Activated gamma-delta T cell treated with anti-CD3 and anti-CD28 coated beads, Interleukin-2, amount 50 U/mL, for 16 hours (primary cell): ENCODE measurements at places on chromosomes 4 and X.
A peak's percentile ranks its signal among the peaks of the same experiment; 100 is the strongest.

DNA sequence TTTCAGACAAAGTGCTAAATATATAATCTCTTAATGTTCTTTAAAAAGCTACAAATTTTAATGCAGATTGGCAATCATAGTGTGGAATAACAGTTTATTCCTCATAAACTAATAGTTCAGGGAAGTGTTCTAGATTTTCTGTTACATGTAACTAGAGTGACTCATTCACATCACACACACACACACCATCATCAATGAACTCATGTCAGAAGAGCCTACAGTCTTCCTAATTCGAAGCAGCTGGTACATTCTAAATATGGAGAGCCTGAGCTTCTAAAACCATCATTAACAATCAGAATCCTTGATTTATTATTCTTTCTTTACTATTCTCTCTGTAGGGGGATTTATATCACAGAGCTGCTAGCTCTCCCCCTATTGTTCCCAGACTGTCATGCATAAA is 49.6 kb downstream of the DKK2 start:
- DNase-seq: no peak

- DNase-seq: no peak
Observed at GRCh38 chr4:13378973-13379759, 105.0 kb downstream of the RAB28 start.

DNA sequence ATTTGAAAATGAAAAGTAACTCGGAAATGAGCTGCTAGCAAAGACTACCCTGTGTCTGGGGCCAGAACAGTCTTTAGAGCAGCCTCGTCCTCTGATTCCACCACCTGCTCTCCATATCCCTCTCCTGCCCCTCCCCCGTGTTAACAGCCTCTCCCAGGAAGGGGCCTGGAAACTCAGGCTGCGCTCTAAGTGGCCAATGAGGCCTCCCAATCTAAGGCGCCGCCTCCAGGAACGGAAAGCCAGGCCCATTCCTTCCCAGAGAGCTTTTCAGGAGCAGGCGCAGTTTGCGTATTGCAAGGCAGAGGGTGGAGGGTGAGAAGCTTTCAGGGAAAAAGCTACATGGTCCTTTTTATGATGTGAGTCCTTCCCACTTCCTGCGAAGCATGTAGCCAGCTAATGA is 31.2 kb downstream of the RS1 start:
- no peak for DNase-seq

- DNase-seq: no peak
Observed at GRCh38 chr4:8773124-8773931, 98.3 kb downstream of the HMX1 start.

DNA sequence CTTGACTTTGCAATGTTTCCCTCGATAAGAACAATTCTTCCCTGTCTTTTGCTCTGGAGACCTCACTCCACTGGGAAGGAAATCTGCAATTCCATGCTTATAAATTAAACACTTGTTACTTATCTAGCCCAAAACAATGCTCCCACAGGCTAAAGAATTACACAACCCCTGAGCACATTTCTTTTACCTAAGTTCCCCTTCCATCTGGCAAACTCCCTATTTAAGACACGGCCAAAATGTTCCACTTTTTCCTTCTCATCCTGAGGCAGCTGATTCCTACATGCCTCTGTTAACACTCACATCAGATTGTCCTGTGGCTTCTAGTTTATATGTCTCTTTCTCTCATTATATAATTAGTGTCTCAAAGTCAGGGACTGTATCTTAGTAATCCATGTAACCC is 211.7 kb downstream of the COX18 start:
- DNase-seq: no peak

DNA sequence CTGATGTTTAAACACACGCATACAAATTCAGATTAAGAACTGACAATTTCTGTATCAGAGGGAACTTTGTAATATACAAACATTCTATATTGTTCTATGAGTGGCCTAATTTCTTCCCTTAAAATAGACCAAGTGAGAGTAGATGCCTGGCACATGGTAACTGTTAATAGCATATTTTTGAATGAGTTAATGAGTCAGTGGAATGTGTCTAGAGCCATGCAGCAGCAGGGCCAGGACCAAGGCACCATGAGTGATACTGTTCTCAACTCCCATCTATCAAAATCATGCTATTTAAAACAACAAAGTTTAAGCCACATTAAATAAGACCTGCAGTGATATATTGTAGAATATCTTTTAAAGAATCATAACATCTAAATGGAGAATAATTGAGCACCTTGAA is 98.3 kb downstream of the ARHGAP24 start:
- no peak for DNase-seq

DNA sequence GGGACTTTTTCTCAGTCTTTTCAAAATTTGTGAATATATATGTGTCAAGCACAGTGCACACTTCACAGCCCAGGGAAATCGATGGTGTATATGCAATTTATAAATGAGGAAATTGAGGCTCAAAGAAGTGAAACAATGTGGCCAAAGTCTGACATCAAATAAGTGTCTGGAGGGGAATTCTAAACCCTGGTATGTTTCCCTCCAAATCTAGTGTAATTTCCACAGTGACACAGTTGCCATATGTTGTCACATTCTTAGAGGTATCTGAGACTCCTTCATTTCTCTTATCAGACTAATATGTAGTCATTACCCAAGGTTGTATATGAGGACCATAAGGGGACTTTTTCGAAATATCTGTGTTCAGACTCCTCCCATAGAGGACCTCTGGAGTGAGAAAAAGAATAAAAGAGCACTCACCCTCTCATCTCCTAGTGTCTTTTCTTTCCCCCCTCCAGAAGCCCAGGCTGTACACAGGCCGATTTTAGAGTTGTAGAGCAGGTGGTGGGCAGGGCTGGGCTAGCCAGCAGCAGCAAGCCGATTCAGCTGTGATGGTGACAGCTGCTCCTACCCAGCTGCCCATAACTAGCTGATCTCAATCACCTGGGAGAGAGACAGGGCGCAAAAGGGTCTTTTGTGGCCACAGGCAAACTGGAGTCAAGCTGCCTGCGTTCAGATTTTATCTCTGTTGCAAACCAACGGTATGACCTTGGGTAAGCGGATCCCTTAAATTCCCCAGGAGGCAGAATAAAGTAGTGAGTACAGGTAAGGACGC is 55.1 kb downstream of the CLCN5 start:
- DNase-seq: no peak

- no peak for DNase-seq
Observed at GRCh38 chr4:186068581-186069348, at the start of gene TLR3. Gene TLR3, plus strand, starts transcription at chr4:186069156. Its CDS starts 7,464 bp downstream, at chr4:186076620.

- no peak for DNase-seq
Observed at GRCh38 chrX:22963196-22963595, 36.6 kb upstream of the DDX53 start.

- no peak for DNase-seq
Observed at GRCh38 chr4:41538017-41538733, at the start of gene LIMCH1. Gene LIMCH1, plus strand, starts transcription at chr4:41538157. Its CDS starts 67,839 bp downstream, at chr4:41605996.

DNA sequence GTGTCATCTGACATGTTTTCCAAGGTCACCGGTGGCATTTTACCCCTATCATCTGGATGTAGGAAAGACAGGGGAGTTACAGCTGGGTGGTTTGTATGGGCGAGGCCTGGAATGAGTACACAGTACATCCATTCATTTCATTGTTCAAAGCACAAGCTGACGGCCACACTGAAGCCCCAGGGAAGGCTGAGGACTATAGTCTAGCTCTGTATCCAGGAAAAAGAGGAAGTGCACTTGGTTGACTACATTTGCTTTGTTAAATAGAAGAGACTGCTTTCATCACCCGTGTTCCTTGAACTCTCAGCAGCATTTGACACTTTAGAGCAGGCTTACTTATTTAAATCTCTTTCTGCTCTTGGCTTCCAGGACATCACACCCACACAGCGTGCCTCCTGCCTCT is 1041.0 kb upstream of the TENM3 start:
- no peak for DNase-seq

- DNase-seq: peak; percentile 23
Observed at GRCh38 chrX:118536687-118537461, 41.3 kb downstream of the DOCK11 start.

- no peak for DNase-seq
Observed at GRCh38 chr4:76663824-76664223, 228.8 kb downstream of the SHROOM3 start.

DNA sequence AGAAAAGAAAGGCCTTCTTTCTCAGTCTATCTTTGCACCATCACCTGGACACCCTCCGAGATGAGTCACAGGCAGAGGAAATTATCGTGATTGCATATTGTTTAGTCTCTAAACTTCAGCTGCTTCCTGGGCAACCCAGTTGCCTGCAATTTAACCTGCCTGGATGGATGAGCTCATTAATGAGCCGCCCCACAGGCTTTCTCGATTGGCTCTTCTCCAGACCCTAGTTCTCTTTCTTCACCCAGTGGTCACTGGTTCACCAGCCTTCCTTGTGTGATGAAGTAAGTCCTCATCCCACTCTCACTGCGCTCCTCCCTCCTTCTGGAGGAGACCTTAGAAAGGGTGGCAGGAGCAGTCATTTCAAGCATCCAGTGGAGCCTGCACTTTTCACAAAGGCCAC is 94.4 kb downstream of the SOWAHB start:
- DNase-seq: no peak

DNA sequence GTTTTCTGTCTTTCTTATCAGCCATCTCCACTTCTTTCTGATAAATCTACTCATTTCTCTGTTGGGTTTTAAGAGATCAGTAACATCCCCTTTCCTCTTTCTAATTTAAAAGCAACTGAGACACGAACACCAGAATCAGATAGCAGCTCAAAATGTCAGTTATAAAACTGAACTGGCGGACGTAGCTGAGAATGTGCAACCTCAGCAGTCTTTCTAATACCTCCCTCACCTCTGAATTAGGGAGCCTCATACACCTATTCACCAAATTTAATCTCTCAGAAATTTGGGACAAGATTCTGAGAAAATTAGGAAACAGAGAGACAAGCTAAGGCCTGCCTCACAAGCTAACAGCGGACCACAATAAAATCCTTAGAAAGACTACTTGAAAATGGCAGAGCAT is 52.0 kb upstream of the ACSL4 start:
- no peak for DNase-seq

DNA sequence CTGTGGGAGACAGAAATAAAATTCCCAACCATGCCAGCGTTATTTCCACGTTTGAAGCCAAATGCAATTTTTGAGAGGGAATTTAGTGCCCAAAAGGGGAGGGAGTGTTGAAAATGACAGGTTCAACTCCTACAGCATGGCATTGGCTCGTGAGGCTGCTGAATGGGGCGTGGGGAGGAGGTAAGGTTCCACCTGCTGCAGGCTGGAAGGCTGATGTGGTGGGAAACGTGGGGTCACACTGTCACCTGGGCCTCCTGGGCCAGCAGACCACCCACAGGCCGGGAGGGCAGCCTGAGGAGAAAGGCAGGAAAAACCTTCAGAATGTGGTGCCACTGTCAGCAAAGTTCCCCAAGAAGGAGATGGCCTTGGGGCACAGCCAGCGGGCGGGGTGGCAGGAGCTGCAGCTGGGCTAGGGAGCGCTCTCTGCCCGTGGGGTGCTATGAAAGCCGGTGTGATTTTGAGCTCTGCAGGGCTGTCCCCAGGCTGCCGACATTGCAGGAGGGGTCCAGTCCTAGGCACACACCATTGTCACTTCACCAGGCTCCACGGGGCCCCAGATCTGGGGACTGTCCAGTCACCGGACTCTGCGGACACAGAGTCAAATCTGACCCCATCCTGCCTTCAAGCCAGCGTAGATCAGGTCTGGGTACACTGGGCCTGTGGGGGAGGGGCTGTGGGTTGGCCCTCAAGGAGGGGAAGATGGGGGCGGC is 19.6 kb downstream of the MSANTD1 start:
- DNase-seq: no peak

DNA sequence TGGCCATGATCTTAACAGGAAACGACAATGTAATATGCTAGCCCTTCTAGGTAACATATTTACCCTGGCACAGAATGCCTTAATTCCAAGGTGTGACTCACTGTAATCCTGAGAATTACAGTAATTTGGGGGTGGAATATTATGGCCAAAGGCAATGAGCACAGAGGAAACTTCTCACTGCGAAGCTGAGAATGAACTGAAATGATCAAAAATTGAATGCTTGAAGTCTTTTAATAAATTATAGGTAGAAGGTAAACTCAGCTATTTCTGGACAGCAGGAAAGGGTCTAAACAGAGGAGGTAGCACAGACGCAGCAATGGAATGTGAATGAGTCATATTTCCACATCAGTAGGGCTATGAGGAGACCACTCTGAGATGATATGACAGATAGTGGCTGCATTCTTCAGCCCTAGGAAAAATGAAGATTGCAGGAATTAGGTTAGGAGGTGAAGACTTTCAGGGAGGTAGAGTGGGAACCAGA is 312.6 kb downstream of the PACRGL start:
- DNase-seq: no peak

DNA sequence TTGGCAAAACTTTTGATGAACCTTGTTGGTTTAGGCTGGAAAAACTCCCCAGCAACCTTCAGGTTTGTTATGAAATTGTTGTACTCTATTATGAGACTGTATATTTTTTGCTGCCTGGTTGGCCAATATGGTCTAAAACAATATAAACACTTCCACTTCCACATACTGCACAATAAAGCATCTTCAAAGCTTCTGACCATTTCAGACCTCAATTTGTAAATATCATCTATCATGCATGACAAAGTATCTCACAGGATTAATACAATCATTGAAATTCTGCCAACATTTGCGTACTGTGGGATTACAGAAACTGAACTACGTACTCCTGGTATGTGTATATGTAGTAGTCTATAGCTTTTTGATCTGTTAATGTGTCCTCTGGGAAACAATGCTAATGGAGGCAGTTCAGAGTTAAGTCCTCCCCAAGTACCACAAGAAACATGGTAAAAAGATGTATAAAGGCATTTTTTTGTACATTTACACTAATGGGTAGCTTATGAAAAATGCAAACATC is 40.4 kb downstream of the GPC4 start:
- DNase-seq: no peak

DNA sequence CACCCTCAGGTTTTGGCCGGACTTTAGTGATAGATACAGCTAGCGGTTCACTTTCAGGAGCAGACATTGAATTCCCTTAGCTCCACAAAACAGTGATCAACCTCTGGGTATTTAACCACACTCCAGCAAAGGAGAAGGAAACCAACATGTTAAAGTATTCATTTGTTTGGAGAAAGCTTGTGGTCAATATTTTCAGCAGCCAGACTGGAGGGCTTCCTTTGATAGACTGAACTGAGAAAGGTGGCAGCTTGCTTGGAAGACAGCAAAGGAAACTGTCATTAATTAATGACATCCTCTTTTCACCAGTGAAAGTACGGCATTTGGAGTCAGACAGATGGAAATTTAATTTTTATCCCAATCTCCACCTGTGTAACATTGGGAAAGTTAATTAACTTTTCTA is 289.1 kb upstream of the CLNK start:
- DNase-seq: no peak
